ENCODE measurements at places on chromosomes 3 and 15. TPM values are rescaled to one million over a fixed set of nuclear protein-coding genes. Genes with fewer than 3 reads are reported as not detected.
A peak's percentile ranks its signal among the peaks of the same experiment; 100 is the strongest.

DNA sequence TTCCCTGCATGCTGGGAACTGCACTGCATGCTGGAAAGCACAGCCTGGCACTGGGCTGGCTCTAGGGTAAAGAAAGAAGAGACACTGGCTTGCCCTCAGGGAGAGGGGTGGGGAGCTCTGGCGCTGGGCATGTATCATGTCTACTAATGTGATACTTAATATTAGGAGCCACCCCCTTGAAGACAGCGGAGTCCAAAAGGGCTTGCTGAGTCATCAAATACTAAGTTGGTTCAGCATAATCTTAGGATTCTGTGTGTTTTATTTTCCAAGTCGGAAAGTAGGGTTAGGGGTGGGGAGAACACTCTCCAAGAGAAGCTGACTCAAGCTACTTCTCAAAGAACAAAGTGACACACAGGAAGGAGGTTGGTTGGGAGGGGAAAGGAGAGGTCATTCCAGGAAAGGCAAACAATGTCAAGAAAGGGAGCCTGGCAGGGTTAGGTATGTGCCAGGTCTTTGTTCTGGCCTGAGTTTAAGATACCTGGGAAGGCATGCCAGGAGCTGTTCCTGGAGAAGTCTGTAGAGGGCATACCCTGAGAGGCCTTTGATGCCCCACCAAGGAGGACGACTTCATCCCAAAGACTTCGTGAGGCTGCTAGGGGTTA lies 237.8 kb upstream of the NR2E3 start:
- peak; percentile 48 for ATAC-seq

- no peak for ATAC-seq
These were observed 12.8 kb downstream of the GABRA5 start for GRCh38 chr15:26879706-26880105.

DNA sequence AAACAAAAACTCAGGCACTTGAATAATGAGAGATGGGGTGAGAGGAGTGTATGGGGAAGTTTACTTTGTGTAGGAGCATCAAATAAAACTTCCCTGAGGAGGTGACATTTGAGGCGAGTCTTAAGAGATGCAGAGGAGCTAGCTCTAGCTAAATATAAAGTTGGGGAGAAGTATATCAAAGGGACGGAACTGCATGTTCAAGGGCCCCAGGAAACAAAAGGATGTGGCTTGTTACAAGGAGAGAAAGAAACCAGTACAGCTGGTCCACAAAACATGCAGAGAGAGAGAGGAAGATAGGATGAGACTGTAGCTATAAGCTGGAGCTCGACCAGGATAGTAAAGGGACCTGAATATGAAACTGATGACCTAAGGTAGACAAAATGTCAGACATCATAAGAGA lies 17.6 kb downstream of the FEZF2 start:
- no peak for ATAC-seq

DNA sequence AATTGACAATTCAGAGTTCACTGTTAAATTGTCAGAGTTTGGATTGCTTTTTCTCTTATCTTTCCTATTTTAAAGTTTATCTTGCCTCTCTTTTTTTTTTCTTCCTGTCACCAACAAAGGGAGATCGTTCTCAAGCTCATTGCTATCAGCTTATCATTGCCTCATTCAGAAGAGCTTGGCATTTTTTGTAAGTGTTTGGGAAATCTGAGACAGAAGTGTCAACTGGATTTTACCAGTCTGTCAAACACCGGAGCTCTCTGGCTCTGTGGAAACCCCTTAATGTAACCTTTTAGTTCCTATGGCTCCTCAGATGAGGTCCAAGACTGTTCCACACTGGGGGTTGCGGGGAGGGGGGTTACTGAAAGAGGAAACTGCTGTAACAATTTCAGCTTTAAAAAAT lies 10.6 kb upstream of the TFG start:
- no peak for ATAC-seq

- ATAC-seq, result peak; percentile 53
These were observed 497 bp downstream of the PARP16 start for GRCh38 chr15:65286069-65286703.

DNA sequence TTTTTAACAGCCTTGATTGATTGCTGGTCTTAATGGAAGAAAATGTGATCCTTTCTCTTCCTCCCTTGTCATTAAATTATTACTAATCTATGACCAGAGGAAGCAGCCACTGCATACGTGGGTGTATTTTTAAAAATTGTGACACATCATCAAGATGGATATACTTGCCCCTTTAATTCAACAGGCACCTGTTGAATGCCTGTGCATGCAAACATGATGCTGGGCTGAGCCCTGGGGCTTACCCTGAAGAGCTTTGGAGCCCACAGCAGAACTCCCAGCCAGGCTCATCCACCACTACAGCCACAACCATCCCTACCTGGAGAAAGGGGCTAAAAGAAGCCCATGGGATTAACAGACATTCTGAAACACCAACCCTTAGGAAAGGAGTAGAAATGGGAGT lies 297.2 kb upstream of the CTDSPL start:
- ATAC-seq, result no peak

- no peak for ATAC-seq
These were observed 21.3 kb upstream of the TMEM108 start for GRCh38 chr3:133016838-133017309.

- no peak for ATAC-seq
These were observed 53.9 kb upstream of the FRMD4B start for GRCh38 chr3:69439643-69440270.

- no peak for ATAC-seq
These were observed 27.6 kb downstream of the ALS2CL start for GRCh38 chr3:46665763-46666452.

DNA sequence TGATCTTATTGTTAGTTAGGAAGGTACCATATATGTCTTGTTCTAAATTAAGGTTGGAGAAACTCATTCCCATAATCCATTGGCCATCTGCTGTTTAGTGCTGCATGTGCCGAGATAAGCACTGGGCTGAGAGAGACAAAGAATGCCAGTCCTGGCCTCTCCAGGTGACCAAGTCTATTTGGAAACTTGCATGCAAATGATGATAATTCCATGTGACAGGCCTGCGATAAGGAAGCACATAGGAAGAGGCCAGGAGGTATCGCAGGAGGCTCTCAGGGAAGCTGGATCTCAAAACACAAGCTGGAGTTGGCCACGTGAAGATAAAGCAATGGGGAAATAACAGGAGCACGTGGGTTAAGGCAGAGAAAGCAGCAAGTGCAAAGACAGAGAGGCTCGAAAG lies 39.7 kb downstream of the MYO5C start:
- ATAC-seq, result no peak

GRCh38 chr3:17840651-17841050 lies 98.2 kb upstream of the TBC1D5 start:
- no peak for ATAC-seq

DNA sequence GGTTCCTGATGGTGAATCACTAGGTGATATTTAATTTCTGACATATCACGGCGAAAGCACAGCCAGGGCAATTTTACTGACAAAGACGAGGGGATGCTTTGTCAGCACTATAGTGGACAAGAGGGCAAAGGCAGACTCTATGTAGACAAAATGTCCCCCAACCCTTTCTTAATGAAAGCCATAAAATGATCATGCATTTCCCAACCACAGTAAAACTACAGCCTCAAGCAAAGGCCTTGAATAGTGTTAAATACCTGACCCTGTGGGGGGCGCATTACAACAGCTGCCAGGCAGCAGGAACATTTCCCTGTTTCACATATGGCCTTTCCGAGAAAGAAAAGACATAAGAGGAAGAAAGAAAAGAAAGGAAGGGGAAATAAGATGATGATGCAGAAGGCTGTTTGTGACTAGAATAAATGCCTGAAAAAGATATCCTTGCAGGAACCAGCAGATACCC lies 49.5 kb downstream of the GLDN start:
- ATAC-seq, result no peak

DNA sequence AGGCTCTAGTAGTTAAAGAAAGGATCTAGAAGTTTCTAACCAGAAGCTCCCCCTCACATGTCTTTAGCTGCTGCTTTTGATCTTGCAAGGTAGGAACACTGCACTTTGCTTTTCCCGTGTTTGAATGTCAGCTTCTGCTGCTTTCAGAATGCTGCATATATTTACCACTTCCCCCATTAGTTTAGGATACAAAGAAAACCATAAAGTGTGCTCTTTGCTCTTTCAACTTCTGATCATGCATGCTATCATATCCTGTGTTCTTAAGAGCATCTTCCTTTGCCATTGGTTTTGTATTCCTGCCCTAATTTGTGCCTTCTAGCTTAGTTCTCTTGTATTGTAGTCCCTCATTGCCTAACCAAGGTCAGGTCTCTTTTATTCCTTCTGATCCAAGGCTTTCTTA lies 43.3 kb downstream of the ZNF609 start:
- ATAC-seq, result no peak

- no peak for ATAC-seq
These were observed 106.3 kb upstream of the MEIS2 start for GRCh38 chr15:37206690-37207089.

DNA sequence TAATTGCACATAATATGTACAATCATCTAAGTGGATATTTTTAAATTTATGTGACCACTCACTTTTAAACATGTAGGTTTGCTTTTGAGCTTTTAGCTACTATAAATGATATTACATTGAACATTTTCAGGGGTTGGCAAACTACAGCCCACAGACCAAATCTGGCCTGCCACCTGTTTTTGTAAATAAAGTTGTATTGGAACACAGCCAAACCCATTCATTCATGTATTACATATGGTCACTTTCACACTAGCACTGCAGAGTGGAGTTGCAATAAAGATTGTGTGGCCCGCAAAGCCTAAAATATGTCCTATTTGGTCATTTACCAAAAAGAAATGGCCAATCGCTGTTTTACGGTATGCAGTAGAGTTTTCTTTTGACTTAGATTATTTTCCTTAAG lies 21.2 kb downstream of the CMTM7 start:
- no peak for ATAC-seq

DNA sequence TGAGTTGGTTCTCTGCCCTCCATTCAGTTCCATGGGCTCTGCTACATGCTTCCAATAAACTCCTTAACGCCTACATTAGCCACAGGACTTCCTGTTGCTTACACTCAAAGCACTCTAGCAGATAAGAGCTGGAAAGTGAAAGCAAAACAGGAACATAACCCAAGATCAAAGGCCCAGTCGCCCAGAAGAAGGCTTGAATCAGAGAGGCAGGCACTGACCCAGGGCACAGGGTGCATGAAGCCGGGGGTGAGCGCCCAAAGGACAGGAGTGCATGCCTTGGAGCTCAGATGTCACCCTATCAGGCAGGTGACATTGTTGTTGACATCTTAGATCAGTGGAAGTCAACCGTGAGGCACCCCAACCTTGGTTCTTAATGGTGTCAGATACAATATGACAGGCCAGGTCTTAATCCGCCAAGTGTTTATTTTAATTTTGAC lies 235.1 kb downstream of the UACA start:
- ATAC-seq, result no peak

DNA sequence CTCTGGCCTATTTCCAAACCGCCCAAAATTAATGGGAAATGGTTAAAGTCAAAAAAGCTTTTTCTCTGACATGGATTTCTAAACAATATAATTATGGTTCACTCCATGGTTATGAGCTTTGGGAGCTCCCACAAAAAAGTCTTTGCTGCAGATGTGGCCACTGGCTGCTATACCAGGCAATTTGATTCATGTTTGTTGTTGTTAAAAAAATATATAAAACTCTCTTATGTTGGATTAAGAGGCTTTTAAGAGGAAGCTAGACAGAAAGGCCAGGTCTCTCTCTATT lies 258.6 kb downstream of the TIGIT start:
- no peak for ATAC-seq

GRCh38 chr3:10653241-10653640 lies 147.9 kb upstream of the ATP2B2 start:
- no peak for ATAC-seq

GRCh38 chr15:89783861-89784685 lies 7.9 kb downstream of the MESP2 start:
- ATAC-seq, result no peak

DNA sequence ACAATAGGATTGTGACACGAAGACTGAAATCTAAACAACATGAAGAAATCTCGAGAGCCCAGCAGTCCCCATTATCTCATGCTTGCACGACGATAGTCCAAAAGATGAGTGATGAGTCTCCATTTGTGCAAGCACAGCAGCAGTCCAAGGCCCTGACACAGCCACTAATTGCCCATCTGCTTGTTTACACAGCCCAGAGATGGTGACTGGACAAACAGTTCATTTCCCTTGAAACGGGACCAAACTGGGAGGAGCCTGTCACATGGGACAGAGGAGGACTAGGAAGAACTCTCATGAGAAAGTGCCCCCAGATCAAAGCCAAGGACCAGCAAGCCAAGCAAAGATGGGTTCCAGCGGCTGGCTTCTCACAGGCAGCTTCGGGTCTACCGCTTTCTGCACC lies 121.0 kb downstream of the GREM1 start:
- peak; percentile 54 for ATAC-seq

- no peak for ATAC-seq
These were observed 22.6 kb upstream of the NEK10 start for GRCh38 chr3:27391796-27392195.

DNA sequence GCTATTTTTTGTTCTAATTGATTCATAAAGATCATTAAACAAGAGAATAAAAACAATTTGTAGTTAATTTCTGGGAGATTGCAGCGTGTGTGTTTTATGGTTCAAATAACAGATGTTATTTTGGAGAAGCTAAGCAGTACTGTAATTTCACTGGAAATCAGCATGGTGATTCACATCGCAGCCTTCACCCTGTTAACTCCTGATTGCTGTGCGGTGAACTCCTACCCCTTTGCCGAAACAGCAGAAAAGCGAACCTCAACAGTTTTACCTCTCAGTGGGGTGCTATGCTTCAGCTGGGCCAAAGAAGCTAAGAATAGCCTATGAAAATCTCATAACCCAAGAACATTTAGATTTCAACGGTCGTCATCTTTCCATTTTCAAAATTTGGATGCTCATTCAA lies 441.5 kb upstream of the RARB start:
- ATAC-seq, result no peak

- no peak for ATAC-seq
These were observed 632.2 kb downstream of the FOXP1 start for GRCh38 chr3:70951316-70951715.

DNA sequence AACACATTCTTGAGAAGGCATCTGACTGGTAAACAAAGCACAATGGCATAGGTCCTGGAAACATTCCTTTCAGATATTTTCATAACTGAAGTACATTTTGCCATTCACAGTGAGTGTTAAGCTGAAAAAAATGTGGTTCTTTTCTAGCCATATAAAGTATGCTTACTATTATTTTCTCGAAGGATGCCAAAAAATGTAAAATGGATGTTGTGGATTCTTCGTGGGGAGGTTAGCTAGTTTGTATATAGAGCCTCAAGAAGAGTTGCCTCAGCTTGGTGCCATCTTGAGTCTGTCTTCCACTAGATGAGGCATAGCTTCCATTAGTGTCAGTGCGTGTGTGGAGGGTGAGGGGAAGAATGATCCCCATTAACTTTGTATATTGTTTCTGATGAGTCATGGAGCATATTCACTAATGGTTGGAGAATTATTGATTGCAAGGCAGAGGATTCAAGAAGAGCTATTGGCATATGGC lies 4.1 kb downstream of the MBNL1 start:
- ATAC-seq, result no peak

Gene GPR149
- total RNA-seq, result not detected

Gene LIPC
- total RNA-seq, result 0.32 TPM

Gene CD96
- 1.2 TPM for total RNA-seq

Gene SYNM
- total RNA-seq, result 2,820 TPM

Gene GOLGA8S
- 0.15 TPM for total RNA-seq

Gene MFSD1
- total RNA-seq, result 93.8 TPM

Gene HRG
- total RNA-seq, result not detected
